ENCODE measurements at places on chromosomes 1 and 21.

GRCh38 chr1:153357076-153357852, 390 bp upstream of the S100A9 start:
- DNase-seq = no peak

DNA sequence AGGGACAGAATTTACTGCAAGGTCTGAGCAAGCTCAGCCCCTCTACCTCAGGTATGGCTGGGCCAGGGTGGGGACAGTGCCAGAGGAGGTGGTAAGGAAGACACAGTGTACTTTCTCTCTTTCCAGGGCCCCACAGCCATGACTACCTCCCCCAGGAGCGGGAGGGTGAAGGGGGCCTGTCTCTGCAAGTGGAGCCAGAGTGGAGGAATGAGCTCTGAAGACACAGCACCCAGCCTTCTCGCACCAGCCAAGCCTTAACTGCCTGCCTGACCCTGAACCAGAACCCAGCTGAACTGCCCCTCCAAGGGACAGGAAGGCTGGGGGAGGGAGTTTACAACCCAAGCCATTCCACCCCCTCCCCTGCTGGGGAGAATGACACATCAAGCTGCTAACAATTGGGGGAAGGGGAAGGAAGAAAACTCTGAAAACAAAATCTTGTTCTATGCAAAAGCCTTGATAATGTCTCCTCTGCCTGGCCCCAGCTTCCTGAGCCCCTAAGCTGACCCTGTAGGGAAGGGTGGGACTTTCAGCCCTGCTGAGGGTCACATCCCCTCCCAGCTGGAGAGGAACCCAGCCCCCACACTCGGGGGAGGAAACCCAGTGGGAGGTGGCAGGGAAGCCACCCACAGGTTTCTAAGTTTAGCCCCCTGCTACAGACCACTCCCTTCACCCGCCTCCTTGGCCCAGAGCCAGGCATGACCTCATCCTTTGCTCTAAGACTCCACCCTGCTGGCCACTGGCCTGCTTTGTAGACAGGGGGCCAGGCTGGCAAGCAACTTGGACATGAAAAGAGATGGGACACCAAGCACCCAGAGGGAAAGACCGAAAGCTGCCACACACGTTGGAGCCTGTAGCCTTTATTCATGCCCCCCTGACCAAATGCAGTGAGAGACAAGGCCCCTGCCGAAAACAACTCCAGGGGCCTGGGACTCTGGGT, 6.4 kb downstream of the RHOC start:
- peak; percentile 20 for DNase-seq

GRCh38 chr1:90486996-90487395, 230.1 kb downstream of the BARHL2 start:
- no peak for DNase-seq

GRCh38 chr1:47783638-47784496, 213.3 kb downstream of the TRABD2B start:
- DNase-seq = no peak

DNA sequence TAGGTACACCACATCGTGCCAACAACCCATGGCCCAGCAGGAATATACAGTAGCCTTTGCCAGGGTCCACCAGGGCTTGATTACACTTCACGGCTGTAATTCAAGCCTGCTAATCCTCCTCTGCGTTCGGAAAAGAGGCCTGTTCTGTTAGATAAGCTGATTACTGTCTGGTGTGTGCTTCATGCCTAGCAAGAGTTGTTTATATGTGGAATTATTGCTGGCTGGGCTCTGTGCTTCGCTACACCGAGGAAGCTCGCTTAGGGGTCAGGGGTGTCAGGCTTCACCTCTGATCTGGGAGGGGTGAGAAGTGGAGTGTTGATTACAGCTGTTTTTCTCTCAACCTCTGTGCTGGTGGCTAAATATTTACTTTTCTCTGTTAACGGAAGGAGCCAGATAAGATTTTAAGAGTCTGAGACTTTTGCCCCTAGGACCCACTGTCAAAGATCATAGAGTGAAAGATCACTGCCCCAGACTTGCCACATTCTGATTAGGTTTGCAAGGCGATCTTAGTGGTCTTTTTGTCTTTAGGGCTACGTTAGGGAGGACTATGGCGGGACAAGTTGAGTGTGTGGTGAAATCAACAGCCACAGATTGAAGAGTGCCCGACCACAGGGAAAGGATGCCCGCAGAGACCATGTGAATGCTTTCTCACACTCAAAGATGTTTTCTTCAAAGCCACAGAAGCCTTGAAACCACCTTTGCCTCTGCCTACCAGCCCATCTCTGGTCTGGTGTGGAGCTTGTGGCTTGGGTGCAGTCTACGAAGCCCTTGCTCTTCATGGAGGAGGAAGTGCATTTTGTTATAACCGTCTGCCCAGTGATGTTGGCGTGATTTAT, 216.1 kb downstream of the PBX1 start:
- no peak for DNase-seq

- no peak for DNase-seq
These were observed 29.6 kb downstream of the RGS5 start for GRCh38 chr1:163173121-163173520.

GRCh38 chr21:32713726-32714125, 14.1 kb downstream of the SYNJ1 start:
- no peak for DNase-seq

- no peak for DNase-seq
These were observed 83.8 kb downstream of the TPR start for GRCh38 chr1:186291271-186291670.

DNA sequence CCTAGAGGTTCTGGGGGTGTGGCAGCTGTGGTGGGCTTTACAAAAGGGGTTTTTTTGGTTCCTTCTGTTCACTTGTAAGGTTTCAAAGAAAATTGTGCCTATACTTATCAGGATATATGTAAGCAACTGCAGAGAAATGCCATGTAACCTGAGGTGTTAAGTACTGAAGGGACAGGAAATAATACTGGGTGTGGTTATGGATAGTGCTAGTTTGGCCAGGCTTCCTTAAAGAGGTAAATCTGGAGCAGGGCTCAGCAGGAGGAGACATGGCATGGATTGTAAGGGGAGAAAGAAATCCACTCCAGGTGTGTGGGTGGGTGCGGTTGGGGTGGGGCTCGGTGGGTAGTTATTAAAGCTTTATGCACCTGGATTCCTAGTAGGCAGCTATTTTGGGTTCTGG, 28.3 kb downstream of the KIRREL1 start:
- no peak for DNase-seq

DNA sequence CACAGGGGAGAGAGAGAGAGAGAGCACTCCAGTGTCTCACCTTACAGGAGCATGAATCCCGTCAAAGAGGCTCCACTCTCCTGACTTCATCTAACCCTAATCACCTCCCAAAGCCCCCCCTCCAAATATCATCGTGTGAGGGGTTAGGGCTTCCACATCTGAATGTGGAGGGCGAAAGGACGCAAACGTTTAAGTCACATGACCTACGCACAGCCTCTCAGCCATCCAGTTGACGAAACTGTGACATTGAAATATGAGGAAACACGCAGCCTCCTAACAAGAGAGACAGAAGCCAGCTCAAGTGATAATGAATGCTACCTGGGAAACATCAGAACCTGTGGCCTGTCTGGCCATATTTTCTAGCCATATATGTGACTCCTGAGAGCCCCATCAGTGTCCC, 63.7 kb downstream of the MATN1 start:
- no peak for DNase-seq

GRCh38 chr1:171160211-171160610, 24.9 kb upstream of the FMO2 start:
- DNase-seq = no peak

DNA sequence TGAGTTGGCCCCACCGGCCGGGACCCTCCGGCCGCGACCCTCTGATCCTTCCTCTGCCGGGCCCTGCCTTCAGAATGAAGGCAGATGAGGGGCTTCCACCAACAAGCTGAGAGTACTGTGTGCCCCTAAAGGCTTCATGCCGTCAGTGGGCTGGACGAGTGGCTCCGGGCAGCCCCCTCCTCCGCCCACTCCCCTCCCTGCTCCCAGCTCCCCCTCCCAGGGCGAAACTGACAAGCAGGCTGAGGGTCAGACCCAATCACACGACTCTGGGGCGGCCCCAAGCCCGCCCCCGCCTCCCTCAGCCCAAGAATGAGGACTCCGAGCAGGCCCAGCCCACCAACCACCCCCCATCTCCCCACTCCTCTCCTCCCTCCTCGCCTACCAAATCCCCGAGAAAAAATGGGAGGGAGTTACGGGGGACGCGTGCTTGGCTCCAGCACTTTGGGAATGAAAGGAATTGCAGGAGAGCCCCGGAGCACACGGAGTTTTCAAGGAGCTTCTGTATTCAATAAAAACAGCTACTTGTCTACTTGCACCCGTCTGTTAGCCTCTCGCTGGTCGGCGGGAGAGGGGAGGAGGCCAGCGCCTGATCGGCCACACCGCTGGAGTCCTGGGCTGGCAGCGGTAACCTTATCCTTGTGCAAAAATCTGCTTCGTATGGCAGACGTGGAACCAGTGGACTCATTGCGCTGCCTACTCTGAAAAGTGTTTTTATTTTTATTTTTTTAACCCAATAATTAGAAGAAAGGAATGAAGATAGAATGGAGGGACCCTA, at the start of gene COL11A1:
COL11A1 (minus strand) TSS at position 147 of the 775 bp plus-strand sequence. CDS start 344 bp downstream, outside the sequence.
- DNase-seq = no peak

- DNase-seq = no peak
These were observed 25.4 kb downstream of the FMN2 start for GRCh38 chr1:240116831-240117769.

DNA sequence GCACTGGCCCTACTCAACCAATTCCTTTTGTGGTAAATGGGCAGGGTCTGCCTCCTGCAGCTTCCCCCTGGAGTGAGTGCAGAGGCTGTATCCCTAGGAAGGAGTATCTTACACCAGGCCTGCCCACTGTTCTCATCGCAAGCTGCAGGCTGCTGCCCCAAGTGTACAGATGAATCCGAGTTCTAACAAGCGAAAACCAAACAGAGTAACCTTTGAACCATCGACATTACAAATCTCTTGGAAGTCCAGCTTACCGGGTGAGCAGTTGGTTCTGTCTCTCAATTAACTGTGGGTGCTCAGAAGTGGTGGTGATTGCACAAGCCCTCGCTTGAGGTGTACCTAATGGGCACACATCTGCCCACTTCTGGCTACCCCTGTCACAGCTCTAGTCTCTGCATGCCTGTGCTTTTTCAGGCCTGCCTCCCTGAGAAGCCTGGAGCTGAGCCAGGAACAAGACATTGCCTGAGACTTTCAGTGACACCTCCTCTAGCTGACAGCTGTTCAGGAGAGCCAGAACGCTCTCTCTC, 22.7 kb downstream of the INAVA start:
- DNase-seq = no peak

DNA sequence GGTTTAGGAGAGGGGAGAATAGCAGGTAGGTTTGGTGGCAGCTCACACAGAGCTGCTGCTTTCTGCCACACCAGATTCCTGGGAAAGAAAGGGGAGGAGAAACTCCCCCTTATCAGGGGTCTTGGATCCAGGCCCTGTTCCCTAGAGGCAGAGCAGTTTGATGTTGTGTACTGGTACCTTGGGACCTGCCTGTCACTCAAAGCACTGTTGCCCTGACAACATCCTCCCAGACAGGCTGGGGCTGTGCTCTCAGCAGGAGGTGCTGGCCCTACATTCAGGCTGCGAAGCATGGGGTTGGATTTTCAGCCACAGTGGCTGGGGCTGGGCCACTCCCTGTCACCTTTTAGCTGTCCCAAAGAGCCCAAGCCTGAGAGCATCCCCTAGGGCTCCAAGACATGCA, 188.0 kb downstream of the GRIK3 start:
- no peak for DNase-seq

GRCh38 chr21:32334980-32335531, 36.4 kb downstream of the MRAP start:
- no peak for DNase-seq

- DNase-seq = no peak
These were observed 1.2 kb downstream of the ETV3 start for GRCh38 chr1:157137046-157137407.

DNA sequence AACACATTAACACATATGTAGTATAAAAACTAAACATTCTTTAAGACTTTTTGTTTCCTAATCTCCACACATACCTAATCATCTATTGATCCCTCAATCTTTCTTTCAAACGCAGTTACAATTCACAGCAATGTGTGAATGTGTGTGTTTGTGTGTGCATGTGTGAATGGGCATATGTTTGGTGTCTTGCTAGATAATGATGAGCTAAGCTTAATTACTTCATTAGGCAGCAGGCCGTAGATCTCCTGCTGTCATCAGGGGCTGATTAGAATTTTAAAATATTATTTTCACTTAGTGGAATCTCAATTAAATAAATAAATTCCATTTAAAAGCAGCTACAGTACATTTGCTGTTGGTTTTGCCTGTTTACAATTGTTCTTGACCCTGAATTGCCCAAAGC, 187.8 kb upstream of the LHX8 start:
- DNase-seq = no peak

DNA sequence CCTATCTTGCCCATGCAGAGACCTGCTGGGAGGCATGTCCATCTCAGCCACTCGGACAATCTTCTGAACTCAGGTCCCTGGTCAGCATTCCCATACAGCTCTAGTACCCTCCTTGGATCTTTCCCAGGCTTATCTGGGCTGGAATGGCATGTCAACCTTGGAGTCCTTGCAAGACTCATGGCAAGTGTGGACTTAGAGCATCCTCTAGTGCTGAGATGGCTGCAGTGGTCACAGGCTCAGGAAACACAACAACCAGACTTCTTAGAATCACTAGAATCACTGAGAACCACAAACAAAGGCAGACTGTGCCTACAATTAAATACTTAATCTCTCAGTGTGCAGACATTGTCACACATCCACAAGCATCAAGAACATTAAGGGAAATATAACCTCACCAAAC, 73.1 kb upstream of the TSHB start:
- DNase-seq = no peak

DNA sequence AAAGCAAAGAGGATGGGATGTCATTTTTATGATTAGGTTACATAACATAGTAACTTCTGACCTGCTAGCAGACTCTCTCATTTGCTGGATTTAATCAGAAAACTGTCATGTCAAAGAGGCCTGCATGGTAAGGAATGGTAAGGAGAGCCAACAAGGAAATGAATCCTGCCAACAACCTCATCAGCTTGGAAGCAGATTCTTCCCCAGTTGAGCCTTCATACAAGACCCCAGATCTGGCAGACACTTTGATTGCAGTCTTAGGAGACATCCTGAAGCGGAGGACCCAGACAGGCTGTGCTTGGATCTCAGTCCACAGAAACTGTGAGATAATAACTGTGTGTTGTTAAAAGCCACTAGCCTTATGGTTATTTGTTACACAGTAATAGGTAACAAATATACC, 27.6 kb upstream of the MARK1 start:
- no peak for DNase-seq

- no peak for DNase-seq
These were observed 8.3 kb downstream of the TGFBR3 start for GRCh38 chr1:91877574-91878208.

DNA sequence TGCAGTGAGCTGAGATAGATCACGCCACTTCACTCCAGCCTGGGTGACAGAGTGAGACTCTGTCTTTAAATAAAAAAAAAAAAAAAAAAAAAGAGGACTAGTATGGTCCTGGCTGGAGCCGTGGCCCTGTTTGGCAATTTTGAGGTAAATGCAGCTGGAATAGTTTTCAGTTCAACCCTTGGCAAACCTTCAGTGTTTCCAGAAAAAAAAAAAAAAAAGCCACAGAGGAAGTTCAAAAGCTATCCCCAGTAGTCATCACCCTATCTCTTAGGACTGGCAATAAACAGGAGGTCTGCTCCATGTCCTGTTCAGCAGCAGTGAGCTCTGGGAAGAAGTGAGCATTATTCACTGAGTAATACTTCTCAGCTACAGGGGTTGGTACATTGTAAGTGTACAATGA, 56.8 kb upstream of the ERRFI1 start:
- DNase-seq = no peak
